ENCODE measurements at places on chromosomes 7 and 10.

DNA sequence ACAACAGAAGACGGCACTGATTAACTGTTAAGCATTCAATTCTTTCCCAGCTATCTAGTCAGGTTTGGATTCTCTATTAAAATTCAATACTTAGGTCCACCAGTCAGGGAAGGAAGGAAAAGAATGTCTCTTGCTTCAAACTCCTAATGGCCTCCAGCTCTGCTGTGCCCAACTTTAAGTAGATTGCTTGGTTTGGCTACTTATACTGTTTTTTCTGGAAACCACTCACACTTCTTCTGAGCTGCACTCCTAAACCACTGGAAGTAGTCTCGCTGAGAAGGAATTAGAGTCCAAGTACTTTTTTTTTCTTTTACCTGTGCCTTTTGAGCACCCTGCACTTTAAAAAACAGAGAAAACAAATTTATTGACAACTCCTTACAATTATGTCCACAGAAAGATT is 26.7 kb upstream of the COL1A2 start:
- peak; percentile 19 for DNase-seq

GRCh38 chr10:47332946-47333345 is 10.7 kb downstream of the GDF2 start:
- no peak for DNase-seq

GRCh38 chr7:45088821-45089340 is at the start of gene NACAD:
Gene NACAD, minus strand, starts transcription at chr7:45088969. Its CDS starts 75 bp downstream, at chr7:45088894.
- peak; percentile 23 for DNase-seq

GRCh38 chr10:43949351-43949750 is 300.7 kb upstream of the ZNF32 start:
- no peak for DNase-seq

Measured in HT1080 (cell line).